ENCODE measurements at places on chromosomes 7 and 10.

DNA sequence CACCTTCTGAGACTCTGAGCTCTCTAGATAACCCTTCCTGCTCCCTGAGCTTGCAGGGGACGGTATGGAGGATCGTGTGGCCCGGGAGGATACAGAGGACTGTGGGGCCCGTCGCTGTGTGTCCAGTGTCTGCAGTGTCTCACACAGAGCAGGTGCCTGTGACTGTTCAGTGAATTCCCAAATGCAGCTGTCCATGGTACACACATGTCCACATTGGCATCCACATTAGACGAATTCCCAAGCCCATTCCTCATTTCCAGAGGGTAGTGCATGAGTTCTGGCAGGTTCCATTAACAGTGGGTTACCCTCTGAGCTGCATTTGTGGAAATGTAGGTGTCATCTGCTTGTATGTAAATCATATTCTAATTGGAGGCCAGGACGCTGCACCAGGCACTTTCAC, 39.5 kb downstream of the WDFY4 start:
- no peak for DNase-seq

GRCh38 chr7:154928136-154929005, 74.6 kb downstream of the PAXIP1 start:
- no peak for DNase-seq

DNA sequence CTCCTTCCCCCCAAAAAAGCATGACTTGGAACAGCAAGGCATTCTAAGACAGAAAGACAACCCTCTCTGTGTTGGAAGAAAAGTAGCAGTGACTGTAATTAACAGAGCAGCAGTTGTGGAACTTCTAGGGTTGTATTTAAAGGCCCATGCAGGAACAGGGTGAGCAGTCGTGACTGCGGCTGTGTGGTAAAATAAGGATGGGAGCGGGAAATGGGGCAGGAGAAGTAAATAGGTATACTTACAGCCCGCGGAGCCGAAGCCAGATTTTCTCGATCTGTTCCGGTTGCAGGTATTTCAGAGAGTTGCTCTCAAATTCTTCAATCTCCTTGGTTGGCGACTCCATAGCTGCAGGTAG, 179 bp downstream of the PDE1C start:
- DNase-seq, result no peak

DNA sequence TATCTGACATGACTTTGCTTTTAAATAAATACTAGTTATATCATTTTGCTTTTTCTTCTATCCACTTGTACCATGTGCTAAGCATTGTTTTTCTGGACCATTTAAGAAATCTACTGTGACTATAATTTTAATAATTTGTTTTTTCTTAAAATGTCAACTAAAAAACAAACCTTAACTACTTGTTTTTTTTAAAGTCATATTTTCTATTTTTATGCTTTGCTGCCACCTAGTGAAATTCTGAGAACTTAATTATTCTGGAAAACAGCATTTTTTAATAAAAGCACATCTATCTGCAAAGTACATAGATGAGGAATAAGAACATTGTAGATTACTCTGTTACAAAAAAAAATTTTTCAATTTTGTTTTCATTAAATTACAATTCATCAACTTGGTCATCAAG, 47.4 kb downstream of the ORC5 start:
- DNase-seq, result no peak

DNA sequence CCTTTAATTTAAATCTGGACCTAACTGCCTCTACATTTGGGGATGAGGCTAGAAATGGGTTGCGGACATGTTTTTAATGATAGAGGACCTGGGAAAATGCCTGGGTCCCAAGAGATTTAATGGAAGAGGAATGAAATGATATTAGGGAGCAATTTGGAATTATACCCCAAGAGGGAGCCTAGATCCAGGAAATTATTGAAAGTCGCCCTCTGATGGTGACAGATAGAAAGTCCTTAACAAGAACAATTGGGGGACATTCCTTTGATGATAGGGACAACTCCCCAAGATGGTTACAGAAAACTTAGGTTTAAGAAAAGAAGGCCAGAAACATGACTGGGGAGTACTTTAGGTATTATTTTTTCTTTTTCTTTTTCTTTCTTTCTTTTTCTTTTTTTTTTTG, 9.5 kb upstream of the TSGA13 start:
- DNase-seq, result no peak

DNA sequence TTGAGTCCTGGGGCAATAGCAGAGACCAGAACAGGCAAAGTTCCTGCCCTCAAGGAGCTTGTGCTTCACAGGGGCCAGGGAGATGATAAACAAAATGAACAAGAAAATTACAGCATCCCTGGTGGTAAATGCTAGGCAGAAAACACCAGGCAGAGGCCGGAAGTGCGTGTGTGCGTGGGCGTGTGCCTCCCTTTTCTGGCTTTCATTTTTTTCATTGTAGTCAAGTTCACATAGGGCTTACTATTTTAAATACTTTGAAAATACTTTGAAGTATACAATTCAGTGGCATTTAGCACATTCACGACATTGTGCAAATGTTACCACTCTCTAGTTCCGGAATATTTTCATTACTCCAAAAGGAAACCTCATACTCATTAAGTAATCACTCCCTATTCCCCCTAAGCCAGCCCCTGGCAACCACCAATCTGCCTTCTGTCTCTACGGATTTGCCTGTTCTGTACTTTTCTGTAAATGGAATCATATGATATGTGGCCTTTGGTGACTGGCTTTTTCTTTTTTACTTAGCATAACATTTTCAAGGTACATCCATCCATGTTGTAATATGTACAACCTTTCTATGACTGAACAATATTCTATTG, 88.1 kb upstream of the PDCD4 start:
- DNase-seq, result peak; percentile 49

- DNase-seq, result no peak
Observed at GRCh38 chr7:1639071-1639470, 31.0 kb upstream of the ELFN1 start.

DNA sequence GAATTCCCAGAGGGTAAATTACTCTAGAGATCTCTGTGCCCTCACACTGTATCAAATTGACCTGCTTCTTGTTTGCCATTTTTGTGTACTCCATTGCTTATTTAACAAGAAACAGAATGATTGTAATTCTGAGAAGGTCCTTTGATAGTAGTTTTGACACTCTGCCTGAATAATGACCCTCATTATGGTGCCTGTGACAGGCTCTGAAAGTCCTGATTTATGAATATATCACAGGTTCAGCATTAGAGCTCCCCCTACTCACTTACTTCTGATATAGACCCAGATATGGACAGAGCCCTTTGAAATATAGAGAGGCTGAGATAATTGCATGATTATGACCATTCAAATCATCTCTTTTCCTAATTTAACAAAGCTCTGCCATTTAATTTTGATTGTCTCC, 465.2 kb downstream of the MDFIC start:
- no peak for DNase-seq

DNA sequence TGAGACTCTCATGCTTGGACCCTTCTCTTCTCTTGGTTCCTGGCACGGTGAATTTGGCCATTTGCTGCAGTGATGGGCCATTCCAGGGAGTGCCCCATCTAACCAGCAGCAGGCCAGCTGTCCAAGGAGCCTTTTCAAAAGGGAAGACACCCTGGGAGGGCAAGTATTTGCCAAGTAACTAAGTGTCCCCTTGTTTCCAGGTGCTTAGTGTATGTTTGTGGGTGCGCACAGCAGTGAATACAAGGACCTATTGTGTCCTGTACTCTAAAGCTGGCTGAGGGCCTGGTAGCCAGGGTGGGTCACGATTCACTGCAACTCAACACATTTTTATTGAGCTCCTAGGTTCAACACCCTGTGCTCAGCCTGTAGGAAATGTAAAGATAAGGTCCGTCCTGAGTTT, 348.8 kb downstream of the RNLS start:
- DNase-seq, result no peak

GRCh38 chr10:70834441-70835151, 18.8 kb downstream of the SGPL1 start:
- DNase-seq, result no peak

DNA sequence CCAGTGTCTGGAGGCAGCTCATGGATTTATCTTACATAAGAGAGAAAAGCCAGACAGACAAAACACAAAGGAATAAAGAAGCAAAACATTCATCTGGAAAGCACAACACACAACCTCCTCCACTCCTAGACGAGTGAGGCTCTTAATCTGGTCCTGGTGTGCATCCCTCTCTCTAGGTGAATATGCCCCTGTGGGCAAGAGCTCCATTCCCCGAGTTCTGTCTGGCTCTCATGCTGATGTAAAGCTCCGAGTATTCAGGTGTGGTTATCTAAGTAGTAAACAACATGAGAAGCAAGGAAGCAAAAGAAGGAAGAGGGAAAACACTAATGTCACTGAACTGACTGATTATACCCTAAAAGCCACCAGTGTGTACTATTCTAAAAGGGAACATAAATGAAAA, 47.9 kb upstream of the FEZF1 start:
- no peak for DNase-seq

GRCh38 chr7:26958834-26959233, 94.4 kb upstream of the SKAP2 start:
- no peak for DNase-seq

GRCh38 chr7:40836218-40836617, 701.4 kb downstream of the SUGCT start:
- no peak for DNase-seq

- DNase-seq, result no peak
Observed at GRCh38 chr7:24457219-24457558, 116.1 kb upstream of the PALS2 start.

- no peak for DNase-seq
Observed at GRCh38 chr7:45198986-45199385, 41.4 kb downstream of the RAMP3 start.

DNA sequence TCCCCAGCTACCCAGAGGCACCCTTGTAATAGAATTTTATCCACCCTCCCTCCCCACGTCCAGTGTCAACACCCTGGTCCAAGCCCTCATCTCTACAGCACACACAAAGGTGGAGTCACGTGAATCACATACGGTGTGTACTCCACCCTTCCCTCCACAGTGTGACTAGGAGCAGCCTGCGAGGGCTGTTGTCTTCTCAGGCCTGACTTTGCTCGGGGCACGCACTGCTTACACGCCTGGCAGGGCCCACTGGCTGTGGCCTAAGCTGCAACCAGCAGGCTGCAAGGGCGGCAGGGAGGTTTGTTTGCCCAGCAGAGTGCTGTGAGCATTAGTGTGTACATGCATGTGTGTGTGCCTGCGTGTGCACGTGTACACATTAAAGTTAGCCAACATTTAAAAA, 93.7 kb downstream of the COBL start:
- DNase-seq, result no peak

DNA sequence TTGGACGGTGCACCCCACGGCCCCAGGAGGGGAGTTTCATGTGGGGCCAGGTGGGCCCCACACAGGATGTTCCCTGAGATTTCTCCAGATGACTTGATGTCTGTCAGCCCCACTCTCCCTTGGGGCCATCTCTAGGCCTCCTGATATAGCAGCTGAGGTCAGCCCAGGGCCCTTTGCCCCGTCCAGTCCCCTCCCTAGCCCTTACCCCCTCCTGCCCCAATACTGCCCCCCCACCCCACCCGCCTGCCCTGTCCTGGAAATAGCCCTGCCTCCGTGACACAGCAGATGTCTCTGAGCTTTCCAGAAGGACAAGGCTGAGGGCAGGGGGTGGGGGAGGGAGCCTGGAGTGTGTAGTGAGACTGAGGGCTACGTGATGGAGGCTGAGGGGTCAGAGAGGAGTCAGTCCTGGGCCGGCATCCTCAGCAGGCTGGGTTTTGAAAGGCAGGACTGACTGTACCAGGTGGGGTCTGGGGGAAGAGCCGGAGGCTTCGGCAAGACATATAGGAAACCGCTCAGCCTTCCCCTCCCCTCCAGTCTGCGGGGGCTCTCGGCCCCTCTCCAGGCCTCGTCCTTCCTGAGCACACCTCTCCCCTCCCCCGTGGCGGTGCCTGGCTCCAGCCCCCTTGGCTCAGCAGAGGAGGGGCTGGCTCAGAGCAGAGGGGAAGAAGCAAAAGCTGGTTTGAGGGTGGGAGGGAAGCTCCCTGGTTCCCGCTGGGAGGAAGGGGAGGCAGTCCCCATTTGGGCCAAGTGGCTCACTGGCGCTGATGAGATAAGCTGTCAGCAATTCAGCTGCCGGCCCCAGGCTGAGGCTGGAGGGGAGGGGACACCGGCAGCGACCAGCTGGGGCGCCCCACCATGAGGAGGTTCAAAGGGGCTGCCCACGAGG, 2.0 kb downstream of the FLNC start:
- peak; percentile 24 for DNase-seq

DNA sequence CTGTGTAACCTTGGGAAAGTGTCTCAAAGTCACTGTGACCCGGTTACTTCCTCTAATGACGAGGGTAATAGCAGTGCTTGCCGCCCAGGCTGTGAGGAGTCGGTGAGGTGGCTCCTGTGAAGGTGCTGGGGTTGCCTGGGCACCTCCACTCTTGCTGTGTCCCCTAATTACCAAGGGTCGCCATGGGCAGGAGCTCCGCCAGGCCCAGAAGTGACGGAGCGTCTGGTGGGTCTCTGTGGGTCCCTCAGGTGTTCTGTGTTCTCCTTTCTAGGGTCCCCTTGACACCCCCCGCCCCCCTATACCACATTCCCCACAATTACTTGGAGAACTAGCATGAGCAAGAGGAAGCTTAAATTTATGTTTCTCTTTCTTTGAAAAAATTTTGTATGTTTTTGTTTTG, 161.5 kb downstream of the WDR37 start:
- no peak for DNase-seq

DNA sequence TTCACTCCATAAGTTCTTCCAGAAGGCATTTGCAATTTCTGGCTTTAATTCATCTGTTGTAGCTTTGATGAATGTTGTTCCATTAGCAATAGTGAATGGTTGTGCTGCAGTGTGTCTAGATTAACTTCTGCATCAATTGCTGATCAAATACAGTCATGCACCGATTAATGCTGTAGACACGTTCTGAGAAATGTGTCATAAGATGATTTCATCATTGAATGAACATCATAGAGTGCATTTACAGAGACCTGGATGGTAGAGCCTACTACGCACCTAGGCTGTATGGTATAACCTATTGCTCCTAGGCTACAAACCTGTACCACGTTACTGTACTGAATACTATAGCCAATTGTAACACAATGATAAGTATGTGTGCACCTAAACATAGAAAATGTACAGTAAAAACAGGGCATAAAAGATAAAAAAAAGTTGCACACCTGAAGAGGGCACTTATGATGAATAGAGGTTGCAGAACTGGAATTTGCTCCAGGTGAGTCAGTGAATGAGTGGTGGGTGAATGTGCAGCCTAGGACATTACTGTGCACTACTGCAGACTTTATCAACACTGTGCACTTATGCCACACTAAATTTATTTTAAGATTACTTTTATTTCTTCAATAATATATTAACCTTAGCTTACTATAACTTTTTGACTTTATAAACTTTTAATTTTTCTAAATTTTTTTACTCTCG, 170.7 kb downstream of the HERPUD2 start:
- DNase-seq, result no peak

- no peak for DNase-seq
Observed at GRCh38 chr10:70985824-70986622, 97.7 kb upstream of the PCBD1 start.

All from head of caudate nucleus (tissue), 42 donors.